DMS79 (cell line): ENCODE measurements at places on chromosomes 5 and 9.

GRCh38 chr9:125332527-125332926 is 70.9 kb downstream of the GAPVD1 start:
- DNase-seq = no peak

DNA sequence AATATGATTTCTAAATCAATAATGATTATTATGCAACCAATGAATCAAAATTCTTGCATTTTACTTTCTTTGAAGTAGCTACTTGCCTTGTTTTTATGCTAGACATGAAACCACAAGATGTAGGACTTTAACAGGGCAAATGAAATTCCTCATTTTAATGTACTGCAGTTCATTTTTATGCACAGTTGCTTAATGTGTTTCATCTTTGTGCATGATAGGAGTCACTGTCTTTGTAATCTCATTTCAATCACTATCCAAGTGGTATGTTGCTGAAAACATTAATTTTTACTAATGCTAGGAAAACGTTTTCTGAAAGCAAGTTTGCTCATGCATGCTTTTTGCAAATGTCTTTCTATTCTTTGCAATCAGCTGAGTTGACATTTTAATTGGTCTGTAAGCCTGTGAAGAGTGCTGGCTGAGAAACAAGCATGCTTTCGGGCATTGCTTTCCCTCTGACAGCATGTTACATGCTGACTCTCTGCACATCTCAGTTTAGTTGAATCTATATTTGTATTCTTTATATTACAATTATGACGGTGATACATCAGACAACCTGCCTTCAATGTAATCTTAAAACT is 535.0 kb upstream of the CDH18 start:
- DNase-seq = no peak

- no peak for DNase-seq
Observed at GRCh38 chr5:145198525-145199260, 636.4 kb downstream of the PRELID2 start.

- DNase-seq = no peak
Observed at GRCh38 chr5:139138109-139138508, 60.1 kb downstream of the SIL1 start.

- DNase-seq = no peak
Observed at GRCh38 chr9:110148891-110149290, 59.1 kb downstream of the C9orf152 start.

DNA sequence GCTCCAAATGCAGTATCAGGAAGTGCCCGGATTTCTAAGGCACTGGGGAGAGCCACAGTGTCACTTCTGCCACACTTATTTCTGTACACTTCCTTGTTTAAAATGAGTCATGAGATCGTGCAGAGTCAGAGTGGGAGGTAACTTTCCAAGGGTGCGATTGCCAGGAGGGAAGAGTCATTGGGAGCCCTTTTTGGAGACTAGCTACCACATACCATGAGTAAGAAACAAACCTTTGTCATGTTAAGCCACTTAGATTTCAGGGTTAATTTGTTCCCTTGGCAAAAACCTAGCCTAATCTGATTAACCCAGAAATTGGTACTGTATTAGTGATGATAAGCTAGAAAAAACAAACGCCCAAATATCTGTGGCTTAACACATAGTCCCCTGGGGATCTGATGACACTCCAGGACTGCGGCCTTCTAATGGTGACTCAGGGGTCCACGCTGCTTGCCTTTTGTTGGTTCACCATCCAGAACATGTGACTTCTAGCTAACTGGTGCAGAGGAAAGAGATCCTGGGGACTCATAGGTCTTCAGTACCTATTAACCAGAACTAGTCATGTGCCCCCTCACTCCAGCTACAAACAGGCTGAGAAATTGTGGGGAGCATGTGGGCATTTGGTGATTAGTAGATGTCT is 48.6 kb upstream of the TLE1 start:
- DNase-seq = no peak

DNA sequence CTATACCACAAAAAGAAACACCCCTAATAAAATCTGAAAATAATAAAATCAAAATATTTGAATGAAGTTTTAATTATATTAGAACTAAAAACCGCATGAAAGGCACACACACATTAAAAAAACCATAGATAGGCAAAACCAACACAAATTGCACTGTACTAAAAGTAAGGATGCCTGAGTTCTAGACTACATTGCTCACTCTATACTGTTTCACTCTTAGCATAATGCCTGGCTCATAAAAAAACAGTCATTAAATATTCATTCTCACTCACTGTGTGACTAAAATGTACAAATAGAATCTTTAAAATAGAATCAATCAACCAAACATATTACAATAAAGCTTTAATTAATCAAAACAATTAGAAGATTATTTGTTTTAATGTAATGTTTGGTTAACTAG is 41.7 kb downstream of the CETN3 start:
- DNase-seq = no peak

DNA sequence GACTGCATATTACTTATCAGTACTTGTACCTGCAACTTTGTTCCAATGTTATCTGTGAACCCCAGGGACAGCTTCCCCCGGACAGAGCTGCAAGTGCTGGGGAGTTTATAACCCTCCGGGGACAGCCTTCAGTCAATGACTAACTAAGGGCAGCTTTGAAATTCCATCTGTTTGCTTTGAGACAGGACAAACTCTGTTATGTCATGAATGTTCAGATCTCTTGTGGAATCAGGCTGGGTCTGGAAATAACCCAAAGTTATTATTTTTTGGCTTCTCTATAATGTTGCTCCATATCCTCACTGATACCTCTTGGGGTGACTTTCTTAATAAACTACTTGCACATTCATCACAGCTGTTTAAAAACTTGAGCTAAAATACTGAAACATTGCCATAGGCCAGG is 617.5 kb upstream of the TLE4 start:
- no peak for DNase-seq

GRCh38 chr5:31656806-31657205 is 17.9 kb downstream of the PDZD2 start:
- no peak for DNase-seq

GRCh38 chr5:80408484-80409366 is 861 bp downstream of the ZFYVE16 start:
- peak; percentile 44 for DNase-seq

DNA sequence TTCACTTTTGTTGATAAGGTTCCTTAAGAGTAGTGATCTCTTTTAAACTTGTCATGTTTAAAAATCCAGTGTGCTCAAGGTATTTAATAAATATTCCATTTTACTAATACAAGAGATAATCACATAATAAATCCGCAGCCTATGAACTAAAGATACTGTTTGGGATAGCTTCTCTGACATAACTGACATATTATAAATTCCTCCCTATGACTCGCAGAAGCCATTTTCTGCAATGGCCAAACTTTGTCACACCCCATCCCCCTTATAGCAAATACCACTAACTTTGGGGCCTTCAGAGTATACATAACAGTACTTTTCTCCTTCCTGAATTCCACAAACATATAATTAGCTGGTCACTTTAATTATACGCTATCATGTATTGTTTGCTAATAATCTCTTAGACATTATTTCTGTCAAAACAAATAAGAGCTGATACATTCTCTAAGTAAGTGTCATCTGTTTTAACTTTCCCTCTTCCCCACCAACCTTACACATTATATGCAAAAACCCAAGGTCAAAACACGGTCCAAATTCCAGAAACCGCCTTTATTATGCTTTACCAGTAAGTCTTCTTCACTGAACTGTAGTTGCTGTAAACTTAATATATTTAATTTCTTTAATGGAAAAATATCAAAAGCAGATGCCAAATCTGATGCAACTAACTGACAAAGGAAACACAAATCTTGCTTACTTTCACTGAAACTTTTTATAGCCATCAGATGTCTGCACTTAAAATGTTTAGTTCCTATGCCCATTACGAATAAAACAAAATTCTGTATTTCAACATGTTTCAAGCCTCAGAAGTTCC is 971 bp downstream of the TMEM267 start:
- DNase-seq = no peak

- DNase-seq = no peak
Observed at GRCh38 chr9:97565262-97565661, 63.8 kb downstream of the TMOD1 start.

DNA sequence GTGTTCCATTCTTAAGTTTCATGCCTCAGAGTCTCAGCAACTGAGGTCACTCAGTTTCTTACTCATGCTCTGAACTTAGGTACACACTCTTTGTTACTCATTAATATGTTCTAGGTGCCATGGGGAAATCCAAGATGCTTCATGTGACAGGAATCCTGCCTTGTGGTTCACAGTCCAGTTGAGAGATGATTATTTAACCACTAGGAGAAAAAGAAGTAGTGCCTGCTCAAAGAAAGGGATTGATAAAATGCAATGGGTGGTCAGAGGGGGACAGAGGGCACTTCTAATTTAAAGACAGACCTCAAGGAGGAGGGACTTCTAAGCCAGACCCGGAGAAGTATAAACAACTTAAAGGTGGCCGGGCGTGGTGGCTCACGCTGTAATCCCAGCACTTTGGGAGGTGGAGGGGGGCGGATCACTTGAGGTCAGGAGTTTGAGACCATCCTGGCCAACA is 69.0 kb downstream of the UGCG start:
- no peak for DNase-seq

DNA sequence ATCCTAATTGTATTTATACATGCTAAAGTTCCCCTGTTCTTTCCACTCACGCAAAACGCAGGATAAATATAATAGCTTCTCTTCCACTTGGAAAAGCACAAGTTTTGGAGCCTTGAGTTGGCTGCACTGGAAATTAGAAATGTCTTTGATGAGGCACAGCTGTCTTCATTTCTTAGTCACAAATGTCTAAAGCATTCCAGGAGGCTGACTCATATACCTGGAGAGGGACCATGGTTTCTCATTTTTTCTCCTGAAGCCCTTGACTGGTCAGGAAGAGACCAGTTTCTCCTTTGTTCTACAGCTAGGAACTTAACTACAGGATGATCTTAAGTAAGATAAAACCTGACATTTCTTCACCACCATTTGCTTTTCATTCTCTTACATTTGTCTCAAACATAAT is 16.2 kb downstream of the MTX3 start:
- no peak for DNase-seq

DNA sequence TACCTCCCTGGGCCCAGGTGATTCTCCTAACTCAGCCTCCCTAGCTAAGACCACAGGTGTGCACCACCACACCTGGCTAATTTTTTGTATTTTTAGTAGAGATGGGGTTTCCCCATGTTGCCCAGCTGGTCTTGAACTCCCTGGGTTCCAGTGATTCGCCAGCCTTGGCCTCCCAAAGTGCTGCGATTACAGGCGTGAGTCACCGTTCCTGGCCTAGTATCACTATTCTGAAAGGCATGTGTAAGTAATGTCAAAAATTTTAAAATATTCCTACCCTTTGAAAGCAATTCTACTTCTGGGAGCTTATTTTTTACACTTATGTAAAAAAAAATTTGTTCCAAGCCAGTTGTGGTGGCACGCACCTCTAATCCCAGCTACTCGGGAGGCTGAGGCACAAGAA is 27.1 kb upstream of the TLE1 start:
- DNase-seq = no peak
